ENCODE measurements at places on chromosomes 6 and 20.

GRCh38 chr6:133136177-133136880, 104.8 kb upstream of the EYA4 start:
- no peak for DNase-seq

- DNase-seq, result no peak
These were observed 128.7 kb downstream of the TBC1D32 start for GRCh38 chr6:121205569-121205968.

DNA sequence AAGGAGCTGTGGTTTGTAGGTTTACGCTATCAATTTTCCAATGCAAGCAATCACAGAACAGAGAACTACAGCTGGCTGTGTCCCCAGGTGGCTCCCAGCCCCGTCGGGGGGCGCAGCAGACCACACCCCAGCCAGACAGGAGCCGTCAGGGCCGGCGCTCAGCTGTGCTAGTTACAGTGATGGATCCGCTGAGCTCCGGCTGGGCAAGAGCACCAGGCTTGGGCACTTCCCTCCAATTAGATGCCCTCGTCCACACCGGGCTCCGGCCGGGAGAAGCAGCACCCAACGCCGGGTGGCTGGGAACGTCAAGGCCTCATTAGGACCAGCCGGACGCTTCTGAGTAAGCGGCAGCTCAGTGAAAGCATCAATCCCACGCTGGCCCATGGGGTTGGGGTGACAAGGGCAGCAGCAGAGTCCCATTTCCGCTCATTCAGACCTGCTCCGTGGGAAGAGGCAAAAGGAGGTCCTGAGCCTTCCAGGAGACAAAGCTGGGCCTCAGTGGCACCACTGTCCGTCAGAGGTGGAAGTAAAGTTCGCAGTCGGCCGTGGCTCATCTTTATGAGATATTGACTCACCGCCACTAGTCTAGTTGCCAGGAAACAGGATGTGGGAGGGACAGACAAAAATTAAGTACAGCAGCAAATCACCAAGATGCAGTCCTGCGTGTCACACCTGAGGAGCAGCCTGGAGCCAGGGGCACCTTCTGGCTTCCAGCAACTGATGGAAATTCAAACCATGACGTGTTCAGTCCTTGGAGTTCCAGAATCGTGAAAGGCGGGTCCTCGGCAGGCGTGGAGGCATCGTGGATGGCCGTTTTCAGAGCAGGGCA, 164.1 kb downstream of the TAF4 start:
- no peak for DNase-seq

DNA sequence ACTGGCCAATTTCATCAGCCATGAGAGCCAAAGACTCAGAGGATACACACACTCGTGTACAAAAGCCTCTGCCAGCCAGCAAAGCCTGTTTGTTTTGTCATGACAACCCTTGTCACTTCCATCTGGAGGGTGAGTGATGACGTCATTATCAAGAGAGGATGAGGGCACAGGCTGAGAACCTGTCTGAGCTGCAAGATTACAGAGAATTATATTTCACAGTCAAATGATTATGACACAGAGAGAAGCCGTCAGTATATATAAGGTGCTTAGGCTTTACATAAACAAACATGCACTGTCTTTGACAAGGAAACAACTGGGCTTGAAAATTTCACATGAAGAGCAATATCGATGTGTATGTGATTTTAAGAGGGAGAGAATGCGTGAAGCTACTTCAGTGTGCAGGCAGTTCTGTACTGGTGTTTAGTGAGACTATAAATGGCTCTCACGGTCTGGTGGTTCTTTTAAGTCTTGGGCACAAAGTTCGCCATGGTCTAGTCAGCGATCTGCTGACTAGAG, 36.5 kb upstream of the BCLAF1 start:
- DNase-seq, result no peak

DNA sequence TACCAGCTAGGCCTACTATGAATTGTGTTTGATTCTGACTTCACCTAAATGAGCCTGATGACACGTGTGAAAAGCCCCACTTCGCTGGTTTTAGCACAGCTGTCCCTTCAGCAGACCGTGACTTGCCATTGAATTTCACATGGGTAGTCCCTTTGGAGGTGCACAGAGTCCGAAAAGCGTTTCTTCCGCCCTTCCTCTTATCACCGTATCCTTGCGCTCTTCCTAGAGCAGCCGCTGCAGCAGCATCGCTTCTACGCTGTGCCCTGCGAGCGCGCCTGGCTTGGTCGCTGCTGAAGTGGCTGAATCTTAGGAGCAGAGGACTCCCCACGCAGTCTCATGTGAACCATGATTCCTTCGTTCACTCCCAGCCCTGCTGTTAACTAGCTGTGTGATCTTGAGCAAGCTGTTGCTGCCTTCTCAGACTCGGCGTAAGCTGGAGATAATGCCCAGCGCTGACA, 127.0 kb downstream of the PACRG start:
- DNase-seq, result no peak

GRCh38 chr6:118317581-118318563, 230.2 kb upstream of the PLN start:
- DNase-seq, result no peak

DNA sequence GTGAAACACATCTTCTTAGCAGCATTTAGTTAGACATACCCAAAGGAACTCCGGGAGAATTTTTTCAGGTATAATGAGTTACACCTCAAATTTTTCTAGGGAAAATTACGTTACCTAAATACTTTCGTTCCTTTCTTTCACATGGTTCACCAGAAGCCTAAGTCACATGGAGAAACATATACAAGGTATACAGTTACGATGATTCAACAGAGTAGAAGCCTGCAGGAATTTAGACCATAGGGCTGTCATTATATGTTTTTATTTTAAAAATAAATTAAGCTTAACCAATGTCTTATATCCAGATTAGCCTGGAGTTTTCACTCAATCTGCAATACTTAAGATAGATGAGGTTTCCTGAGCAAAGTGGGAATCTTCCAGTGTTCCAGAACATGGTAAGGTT, 549.5 kb upstream of the JARID2 start:
- no peak for DNase-seq

- no peak for DNase-seq
These were observed 50.7 kb upstream of the ENPP4 start for GRCh38 chr6:46079061-46079460.

DNA sequence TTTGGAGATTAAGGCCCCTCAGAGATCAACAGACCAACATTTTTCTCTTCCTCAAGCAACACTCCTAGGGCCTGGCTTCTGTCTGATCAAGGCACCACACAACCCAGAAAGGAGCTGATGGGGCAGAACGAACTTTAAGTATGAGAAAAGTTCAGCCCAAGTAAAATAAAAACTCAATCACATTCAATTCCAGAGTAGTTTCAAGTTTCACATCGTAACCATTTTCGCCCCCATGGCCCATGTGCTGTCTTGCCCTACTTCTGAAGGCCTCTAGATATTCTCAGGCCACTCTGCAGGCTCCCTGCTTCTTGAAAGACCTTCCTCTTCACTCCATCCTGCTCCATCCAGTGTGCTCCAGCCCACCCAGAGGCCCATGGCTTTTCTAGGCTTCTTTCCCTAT, 4.2 kb downstream of the IL17A start:
- DNase-seq, result no peak

GRCh38 chr6:111161650-111162049, 74.3 kb downstream of the SLC16A10 start:
- no peak for DNase-seq

- no peak for DNase-seq
These were observed 116.1 kb upstream of the TIAM2 start for GRCh38 chr6:154878871-154879491.

GRCh38 chr20:16001286-16001685, 572.0 kb downstream of the KIF16B start:
- no peak for DNase-seq

DNA sequence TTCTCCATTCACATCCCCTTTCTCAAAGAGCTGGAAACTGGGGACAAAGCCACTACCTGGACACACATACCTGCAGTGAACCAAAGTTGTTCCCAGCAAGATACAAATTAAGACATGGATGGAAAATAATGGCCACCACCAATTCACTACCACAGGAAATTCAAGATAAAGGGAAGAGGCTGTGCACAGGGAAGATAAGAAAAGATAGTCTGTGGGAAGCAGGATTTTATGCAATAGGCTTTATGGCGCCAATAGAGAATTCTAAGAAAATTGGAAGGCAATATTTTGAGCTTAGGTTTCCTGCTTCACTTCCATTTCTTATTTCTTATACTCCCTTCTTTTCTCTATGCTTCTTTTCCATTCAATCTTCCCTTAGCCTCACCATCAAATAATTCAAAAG, 9.9 kb downstream of the GPX6 start:
- no peak for DNase-seq

DNA sequence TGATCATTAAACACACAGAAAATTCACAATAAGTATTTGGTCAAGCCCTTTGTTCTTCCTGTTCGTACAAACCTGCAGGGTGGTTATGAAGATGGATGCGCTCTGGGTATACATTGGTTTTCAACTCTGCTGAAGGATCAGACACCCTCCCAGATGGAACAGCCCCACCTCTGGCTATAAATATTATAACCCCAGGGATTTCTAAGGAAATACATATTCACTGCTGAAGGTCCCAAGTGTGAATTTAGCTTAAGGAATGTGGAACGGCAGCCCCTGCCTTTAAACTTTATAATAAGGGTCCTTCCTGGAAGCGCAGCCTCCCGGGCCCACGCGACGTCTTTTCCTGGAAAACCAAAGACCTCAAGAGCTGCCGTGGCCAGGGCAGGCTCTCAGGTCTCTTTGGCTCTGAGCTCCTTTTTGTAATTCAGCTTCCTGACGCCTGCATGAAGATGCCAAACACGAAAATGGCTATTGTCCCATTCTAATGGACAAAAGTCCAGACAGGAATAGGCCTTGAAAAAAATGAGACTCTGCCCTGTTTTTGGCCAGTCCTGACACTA, 172.4 kb upstream of the SSTR4 start:
- DNase-seq, result no peak

- DNase-seq, result no peak
These were observed 143.8 kb downstream of the UNC5CL start for GRCh38 chr6:40894962-40895799.

DNA sequence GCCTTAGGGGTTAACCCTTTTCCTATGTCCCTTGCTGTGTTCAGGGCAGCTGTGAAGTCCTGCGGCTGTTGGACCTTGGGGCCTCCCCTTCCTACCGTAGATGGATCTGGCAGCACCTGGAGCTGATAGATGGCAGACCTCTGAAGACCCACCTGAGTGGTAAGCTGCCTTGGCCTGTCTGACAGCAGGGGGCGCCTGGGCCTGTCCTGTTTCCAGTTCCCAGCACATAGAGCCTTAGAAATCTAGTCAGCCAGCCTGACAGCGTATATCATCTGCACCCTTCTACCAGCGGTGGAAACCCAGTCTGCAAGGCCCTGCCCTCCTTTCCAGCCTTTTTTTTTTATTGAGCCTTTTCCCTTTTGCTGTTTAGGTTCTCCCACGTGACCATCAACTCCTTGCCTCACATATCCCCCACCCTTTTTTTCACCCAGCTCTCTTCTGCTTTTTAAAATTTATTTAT, 26.6 kb downstream of the CNBD2 start:
- DNase-seq, result peak; percentile 56

DNA sequence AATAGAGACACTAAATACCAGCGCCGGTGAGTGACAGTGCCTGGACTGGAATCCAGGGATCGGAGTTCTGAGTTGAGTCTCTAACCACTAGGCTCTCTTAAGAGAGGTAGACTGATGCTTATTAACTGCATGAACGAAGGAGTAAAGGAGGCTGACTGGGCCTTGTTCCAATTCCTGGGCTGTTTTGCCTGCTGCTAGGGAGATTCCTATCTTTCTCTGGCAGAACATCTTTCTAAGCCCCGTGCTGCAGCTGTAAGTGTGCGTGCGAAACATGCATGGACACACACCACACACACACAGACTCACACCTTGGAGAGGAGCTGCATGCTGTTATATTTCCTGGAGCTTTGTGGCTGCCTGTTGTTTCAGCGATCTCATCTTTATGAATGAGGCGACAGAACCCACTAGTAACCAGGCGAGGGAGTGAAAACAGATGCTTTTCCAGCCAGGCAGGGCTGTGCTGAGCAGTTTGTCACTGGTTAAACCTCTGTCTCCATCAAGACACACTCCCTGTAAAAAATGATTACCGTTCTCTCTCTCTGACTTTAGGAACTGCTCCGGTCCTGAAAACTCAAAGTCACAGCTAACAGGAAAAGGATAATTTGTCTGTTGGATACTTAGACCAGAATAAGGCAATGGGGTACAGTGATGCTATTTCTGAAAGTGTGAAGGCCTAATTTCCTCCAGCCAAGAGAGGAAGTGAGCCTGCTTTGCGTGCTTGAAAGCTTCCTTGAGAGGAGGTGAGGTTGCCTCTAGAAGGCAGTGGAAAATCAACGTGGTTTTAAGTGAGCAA, 157.4 kb upstream of the ZNF217 start:
- DNase-seq, result peak; percentile 91

- DNase-seq, result no peak
These were observed 71.3 kb downstream of the EFHC1 start for GRCh38 chr6:52491203-52492069.

GRCh38 chr6:8904754-8905153, 469.4 kb upstream of the SLC35B3 start:
- no peak for DNase-seq

GRCh38 chr20:63769891-63770474, 30.4 kb downstream of the SLC2A4RG start:
- DNase-seq, result no peak

GRCh38 chr6:12173661-12174060, 116.5 kb upstream of the EDN1 start:
- no peak for DNase-seq

- DNase-seq, result no peak
These were observed 42.9 kb upstream of the DACT2 start for GRCh38 chr6:168362276-168362990.

DNA sequence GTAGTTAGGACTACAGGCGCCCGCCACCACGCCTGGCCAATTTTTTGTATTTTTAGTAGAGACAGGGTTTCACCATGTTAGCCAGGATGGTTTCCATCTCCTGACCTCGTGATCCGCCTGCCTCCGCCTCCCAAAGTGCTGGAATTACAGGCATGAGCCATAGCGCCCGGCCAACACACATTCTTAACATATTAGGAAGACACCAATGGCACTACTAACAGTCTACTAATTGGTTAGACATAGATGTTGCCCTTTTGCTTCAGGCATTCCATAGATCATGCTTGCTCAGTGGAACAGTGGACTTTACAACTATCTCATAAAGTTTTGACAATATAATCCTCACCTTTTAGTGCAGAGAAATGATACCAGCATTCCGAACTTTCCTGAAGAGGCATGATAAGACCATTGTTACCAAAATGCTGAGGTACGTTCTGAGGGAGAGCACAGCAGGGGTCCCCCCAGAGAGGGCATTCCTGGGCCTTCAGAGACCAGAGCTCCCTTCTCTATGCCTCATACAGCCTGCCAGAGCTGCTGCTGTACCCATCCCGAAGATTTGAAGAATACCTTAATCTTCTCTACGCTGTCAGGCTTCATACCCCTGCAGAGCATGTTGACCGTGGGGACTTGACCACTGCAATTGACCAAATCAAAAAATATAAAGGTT, 89.4 kb downstream of the ECT2L start:
- DNase-seq, result no peak

DNA sequence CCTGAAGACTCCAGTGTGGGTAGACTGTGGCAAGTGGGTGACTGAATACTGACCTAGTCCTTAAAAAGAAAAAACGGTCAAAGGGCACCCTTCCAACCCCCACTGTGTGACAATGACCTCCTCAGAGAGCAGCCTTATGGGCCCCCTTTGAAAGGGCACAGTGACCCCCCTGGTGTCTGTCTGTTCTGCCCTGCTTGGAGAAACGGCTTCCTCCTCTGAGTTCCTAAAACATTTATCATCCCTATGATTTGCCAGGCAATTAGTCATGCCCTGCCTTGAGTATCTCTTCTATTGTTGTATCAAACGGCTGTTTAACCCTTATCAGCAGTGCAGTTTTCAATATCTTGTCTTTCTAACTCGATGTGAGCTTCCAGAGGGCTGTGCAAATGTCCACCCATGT, 21.0 kb upstream of the STX16 start:
- no peak for DNase-seq

All from HFF-Myc (cell line).